DND-41 (cell line): ENCODE measurements at places on chromosomes 2 and 18.

- no peak for DNase-seq
Observed at GRCh38 chr2:143572421-143572820, 443.2 kb downstream of the ARHGAP15 start.

DNA sequence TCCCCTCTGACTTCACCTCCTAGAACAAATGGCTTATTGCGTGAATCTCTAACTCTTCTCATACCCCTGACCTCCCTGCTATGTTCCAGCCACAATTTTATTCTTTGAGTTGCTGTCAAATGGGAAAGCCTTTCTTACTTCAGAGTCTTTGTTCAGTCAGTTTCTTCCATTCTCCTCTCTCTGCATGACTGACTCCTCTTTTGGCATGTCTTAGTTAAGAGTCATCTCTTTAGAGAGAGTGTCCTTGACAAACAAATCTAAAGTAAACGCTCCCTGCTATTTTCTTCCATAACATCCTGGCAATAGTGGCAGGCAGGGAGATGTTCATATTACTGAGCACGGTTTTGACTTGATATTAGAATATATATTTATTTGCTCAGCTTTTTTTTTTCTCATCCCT, 170.7 kb upstream of the ERBB4 start:
- no peak for DNase-seq

- DNase-seq = no peak
Observed at GRCh38 chr18:9742524-9743131, 34.5 kb downstream of the RAB31 start.

DNA sequence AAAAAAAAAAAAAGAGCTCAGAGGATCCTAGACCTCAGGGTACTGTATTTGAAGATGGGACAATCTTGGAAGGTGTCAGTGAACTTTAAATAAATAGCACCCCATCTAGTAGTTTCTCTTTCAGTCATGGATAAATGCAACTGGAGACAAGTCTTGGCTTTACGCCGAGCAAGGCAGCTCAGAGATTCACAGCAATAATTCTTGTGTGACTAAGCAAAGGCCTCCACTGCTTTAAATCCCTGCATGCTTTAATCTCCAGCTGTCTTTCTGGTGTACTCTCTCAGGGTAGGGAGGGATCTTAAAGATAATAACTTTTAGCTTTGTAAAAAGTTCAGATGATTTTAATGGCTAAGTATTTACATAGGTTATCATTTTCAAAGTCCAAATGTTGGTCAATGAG, 36.3 kb downstream of the NRXN1 start:
- no peak for DNase-seq

DNA sequence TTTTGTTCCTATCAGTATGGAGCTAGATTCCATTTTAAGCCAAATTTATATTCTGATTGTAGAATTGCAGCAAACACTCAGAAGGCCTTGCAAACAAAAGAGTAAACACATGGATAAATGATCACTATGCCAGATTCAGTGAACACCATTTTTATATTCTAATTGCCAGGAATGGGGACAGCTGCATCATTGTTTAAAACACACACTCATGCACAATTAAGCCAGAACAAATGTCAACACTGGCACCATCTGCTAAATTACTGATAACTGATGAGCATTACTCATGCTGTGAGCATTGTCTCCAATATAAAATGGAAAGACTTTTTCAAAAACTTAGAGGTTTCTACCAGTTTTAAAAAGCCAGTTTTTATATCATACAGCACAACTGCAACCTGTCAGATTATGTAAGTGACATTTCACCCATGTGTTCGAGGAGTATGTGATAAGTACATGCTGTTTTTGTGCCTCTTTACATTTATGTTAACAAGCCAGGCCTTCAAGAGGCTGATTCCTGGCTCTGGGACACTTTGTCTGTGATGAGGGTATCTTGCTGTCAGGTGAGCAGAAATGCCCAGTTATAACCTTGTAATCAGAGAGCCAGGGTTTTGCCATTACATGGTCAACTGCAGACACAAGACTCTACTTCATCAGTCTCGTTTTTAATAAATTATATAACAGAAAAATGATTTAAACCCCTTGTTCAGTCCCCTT, 4.4 kb upstream of the ST8SIA5 start:
- no peak for DNase-seq

GRCh38 chr18:69558052-69558451, 157.4 kb downstream of the DOK6 start:
- DNase-seq = no peak

GRCh38 chr2:48693645-48694044, 61.9 kb downstream of the LHCGR start:
- DNase-seq = no peak

DNA sequence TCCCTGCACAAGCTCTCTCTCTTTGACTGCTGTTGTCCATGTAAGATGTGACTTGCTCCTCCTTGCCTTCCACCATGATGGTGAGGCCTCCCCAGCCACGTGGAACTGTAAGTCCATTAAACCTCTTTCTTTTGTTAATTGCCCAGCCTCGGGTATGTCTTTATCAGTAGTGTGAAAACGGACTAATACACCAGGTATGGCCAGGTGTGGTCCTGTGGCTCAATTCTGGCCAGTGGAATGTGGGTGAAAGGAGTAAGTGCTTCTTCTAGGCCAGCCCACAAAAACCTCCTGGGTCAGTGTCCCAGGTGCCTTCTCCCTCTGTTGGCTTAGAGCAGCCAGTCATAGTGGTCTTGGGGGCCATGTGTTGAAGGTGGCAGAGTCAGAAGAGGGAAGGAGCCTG, 57.0 kb downstream of the PRKCE start:
- no peak for DNase-seq

GRCh38 chr2:235621736-235622135, 127.9 kb downstream of the AGAP1 start:
- DNase-seq = no peak

GRCh38 chr2:31383471-31384153, 30.9 kb downstream of the XDH start:
- no peak for DNase-seq

DNA sequence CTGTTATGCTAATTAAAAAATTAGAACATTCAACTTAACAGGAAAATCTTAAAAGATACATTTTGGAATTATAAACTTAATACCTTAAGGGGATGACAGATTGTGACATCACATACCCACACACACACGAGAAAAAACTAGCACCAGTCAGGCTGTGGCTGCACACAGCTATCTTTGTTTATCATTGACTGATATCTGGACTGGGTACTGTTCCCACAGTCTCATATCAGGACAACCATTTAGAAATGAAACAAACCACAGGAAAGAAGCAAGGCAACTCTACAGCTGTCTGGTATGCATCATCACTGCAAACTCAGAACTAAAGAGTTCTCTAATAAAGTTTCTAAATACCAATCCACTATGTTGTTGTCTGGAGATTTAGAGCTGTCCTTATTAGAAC, 210.9 kb upstream of the SMAD7 start:
- DNase-seq = peak; percentile 26

- DNase-seq = no peak
Observed at GRCh38 chr2:201733544-201733943, 35.1 kb upstream of the MPP4 start.

DNA sequence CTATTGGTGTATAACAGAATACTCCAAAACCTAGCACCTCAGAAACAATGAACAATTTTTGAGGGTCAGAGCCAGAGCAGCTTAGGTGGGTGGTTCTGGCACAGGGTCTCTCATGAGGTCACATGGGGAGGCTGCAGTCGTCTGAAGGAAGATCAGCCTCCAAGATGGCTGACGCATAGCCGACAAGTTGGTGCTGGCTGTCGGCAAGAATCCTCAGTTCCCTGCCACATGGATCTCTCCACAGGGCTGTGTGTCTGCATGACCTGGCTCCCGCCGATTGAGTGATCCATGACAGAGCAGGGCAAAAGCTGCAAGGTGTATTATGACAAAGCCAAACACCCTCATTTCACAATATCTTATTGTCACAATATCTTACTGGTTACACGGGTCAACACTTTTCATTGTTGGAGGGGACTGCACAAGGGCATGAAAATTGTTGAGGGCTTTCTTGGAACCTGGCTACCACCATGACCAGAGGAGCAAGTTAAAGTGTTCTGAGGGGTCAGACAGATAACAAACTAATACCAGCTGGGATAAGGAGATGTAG, 4.2 kb downstream of the MYL12B start:
- DNase-seq = no peak

DNA sequence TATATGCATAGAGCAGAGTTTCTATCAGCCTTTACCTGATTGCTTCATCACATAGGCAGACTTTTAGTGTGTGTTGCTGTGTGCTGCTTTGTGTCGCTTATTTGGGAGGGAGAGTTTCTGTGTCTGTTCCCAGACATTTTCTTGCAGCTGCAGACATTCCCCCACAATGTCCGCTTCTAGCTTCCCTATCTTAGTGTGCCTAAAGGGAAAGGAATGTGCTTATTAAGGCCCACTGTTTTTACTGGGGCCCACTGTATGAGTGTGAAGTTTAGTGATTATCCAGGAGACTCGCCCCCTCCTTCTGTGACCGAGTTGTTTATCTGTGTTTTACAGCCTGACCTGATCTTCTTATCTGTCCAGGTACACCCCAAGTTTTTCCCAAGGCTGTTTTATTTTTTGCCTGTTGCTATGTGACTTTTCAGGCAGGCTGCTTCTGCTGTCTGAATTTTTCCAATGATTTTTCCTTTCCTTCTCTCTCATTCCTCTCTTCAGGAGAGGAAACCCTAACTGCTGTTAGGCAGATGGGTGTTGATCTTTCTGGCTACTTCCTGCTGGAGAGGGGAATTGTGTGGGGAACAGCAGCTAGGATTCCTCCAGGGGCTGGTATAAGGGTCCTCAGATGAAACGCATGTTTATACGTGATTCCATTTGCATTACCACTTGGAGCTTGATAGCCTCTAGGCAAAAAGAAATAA, 47.6 kb downstream of the STK17B start:
- no peak for DNase-seq

DNA sequence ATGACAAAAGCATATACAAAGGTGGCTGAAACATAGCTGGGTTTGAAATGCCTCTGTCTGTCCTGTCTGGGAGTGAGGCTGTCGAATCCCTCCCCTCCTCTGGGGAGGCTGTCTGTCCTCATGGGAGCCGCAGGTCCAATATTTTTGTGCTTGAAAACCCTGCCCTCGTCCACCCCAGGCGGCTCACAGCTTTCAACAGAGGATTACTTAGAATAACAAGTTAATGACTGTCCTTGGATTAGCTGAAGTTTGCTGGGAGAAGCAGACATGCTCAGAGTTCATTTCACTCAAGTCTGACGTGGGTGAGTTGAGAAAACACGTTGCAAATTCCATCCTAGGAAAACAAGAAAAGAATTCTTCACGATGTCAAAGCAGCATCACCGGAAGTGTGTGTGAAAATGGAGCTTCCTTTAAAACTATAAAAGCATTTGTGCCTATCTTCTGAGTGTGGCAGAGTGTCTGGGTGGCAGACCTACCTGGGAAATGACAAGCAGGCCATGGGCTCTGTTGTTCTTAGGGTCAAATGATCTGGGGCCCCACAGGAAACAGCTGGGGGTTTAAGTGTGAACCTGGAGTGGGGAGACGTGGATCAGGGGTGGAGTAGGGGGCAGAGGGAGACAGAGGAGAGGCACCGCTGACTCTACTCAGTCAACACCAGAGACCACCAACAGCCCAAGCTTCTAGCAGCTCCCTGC, 77.1 kb downstream of the DDX1 start:
- no peak for DNase-seq

DNA sequence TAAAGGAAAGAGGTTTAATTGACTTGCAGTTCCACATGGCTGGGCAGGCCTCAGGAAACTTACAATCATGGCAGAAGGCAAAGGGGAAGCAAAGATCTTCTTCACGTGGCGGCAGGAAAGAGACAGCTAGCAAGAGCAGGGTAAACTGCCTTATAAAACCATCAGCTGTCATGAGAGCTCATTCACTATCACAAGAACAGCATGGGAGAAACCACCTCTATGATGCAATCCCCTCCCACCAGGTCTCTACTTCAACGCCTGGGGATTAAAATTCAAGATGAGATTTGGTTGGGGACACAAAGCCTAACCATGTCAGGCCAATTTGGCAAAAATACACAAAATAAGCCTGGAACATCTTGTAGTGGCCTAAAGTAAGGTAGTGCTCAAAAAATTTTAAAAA, 152.6 kb downstream of the COL6A3 start:
- no peak for DNase-seq

DNA sequence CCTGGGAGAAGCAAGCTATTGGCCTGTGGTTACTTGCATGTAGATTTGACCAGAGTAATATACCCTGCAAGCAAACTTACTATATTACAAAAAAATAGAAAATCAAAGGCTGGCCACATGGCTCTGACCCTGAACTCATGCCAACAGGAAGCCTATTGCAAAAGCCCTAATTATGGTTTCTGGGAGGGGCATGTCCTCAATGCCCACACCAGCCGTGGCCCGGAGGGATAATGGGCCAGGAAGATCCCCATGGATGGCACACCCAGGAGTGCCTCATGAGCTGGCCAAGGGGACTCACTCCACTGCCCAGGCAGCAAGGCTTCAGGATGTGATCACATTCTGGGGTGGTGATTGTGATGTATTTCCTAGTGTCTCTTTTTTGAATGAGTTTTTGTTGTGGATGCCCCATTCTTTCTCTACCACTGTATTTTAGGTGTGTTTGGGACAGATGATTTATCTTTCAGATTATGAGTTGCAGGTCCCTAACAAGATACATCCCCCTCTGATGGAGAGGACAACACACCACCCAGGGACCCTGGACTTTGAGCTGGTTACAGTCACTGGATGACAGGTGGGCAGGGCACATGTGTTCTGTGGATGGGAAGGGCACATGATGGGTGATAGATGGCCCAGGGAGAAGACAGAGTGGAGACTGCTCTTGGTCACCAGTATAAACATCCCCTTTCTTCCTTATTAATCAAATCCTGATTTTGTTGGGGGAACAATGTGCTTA, 18.7 kb upstream of the TFCP2L1 start:
- DNase-seq = no peak
